ENCODE measurements at places on chromosomes 11 and 22.

DNA sequence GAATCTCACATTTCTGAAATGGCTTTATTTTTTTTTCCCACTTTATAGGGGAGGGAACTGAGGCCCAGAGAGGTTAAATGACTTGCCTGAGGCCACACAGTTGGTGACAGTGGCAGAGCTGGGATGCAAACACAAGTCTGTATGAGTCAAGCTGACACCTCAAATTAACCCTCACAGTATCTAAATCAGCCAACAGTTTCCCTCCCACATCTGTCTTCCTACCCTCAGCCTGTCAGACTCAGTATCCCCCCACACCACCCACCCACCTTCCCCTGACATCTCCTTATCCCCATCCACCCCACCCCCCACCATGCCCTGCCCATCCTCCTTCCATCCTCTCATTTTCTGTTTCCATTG lies 95.2 kb downstream of the TP53I11 start:
- DNase-seq: no peak

DNA sequence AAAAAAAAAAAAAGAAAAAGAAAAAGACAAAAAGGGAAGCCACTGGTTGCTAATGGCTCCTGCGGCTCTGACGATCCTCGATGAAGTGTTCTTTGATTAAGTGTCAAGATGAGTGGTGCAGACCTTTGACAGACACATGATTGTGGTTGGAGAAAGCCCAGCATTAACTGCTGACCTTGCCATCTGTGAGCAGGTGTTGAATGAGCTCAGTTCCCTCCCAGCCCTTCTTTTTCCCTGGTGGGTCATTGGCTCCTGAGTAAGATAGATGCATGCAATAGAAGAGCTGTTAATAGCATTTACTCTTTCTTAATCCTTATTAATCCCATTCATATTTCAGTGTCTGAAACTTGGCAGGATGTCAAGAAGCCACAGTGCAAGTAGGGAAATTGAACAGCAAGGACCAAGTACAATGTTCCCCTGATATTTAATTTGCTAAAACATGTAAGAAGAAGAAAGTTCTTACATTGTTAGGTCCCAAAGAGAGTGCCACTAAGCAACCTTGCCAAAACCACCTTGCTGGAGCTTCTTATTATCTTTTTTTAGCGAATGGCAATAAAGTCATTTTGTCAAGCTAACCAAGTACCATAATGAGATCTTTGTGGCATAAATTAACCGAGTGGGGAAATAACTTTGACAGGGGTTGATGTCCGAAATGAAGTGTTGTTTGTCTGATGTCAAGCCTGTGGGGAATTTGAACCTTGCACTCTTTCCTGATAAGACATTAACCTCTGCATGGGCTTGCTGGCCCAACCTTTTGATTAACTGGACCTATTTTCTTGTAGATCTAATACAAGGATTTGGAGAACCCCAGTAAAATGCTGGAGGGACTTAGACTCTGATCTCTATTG lies 113.7 kb downstream of the PTPRJ start:
- peak; percentile 54 for DNase-seq

GRCh38 chr11:10725114-10725906 lies 25.7 kb upstream of the CTR9 start:
- no peak for DNase-seq

GRCh38 chr22:19865141-19865829 lies 10.6 kb upstream of the GNB1L start:
- no peak for DNase-seq

DNA sequence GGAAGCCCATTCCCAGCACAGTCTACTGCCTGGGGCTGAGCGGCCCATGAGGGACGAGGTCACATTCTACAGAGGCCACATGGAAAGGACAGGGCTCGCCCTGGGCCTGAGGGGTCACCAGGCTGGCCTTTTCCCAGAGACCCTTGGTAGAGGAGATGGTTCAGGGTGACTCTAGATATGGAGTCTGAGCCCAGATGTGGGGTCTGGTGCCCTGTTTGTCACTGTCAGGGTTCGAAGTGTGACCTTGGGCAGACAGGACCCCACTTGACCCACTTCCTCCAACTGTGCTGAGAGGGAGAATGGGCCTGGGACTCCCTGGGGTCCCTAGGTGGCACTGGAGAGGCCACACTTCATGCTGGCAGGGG lies 81.0 kb downstream of the MYEOV start:
- no peak for DNase-seq

DNA sequence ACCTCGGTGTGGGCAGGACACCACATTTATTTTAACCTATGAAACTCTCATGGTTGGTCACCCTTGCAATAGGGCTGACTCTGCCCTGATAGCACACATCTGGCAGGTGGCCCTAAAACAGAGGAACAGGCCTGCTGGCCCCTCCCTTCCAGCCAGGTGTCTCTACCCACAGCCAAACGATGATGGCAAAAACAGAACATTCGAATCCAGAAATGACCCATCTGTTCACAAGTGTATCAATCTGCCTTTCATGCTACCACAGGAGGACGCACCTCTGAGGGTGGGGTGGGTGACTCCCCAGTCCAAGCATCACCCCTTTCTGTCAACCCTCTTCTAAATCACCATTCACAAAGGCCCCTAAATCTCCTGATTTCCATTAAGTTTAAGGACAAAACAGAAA lies 118.1 kb downstream of the ETS1 start:
- DNase-seq: no peak

Data from NCI-H1417 (cell line).